ENCODE measurements at places on chromosomes 12 and 14. TPM values are rescaled to one million over a fixed set of nuclear protein-coding genes. Genes with fewer than 3 reads are reported as not detected.

The RAD9B gene
- polyA plus RNA-seq = 1.4 TPM

DNA sequence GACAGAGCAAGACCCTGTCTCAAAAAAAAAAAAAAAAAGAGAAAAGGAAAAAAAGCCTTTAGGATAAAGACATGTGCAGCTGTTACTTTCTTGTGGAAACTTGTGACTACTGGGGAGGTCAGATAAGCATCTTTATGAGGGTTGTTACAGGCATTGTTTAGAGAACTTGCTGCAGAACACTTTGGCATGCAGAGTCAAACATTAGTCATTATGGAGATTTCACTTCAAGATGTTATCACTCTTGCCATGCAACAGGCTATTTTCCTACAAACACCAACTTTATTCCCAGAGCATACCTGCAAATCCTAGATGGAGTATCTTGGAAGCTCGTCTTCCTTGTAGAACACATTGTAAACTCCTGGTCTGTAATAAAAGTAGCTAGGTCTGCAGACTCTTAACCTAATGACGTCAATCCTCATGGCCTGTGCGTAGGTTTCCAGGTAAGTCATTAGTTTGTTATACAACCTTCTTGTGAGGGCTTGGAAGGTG lies 36.3 kb upstream of the WDR89 start:
- peak; percentile 20 for DNase-seq

- no peak for DNase-seq
Measured at GRCh38 chr12:607541-608001, 55.7 kb downstream of the NINJ2 start.

- DNase-seq = no peak
Measured at GRCh38 chr12:121284551-121285390, 11.7 kb downstream of the CAMKK2 start.

- no peak for DNase-seq
Measured at GRCh38 chr12:24795699-24796347, 153.1 kb downstream of the BCAT1 start.

GRCh38 chr12:46546634-46547273 lies 174.2 kb upstream of the SLC38A2 start:
- DNase-seq = no peak

GRCh38 chr12:3137814-3138445 lies 60.8 kb downstream of the TSPAN9 start:
- no peak for DNase-seq

- no peak for DNase-seq
Measured at GRCh38 chr12:68499616-68500015, 111.1 kb upstream of the RAP1B start.

DNA sequence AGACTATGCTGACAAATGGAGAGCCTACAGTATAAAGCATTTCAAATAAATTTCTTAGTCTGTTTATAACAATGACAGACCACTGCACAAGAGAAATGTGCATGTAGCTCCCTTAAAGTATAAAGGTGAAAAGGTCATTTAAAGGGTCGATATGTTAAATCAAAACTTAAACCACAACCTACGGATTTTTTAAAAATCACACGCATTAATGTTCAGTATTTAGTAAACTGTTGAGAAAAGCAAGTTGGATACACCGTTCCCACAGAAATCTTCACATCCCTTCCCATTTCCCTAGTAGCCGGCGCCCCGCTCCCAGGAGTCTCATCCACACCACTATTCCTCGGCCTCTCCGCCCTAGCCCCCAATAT lies 614 bp downstream of the FKBP3 start:
- DNase-seq = no peak

- no peak for DNase-seq
Measured at GRCh38 chr14:23435543-23436326, at the start of gene MYH7. TSS of gene MYH7 (minus strand) at chr14:23435660. CDS start at chr14:23433732, 1,928 bp downstream.

DNA sequence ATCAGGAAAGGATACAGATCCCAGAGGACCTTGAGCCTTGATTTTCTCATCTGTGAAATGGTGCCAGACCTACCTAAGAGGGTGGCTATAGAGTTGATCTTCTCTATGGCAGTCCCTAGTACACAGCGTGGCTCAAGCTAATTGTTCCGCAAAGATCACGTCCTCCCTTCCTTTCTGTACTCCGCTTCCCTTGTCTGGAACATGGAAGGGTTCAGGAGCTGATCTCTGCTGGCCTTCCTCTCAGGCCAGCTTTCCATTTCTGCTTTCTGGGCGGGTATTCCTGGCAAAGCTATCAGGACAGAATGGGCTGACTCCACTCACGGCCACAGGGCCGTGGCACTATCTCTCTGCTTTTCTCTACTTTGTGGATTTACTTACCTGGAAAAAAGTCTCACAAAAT lies 6.5 kb downstream of the CAMKK2 start:
- no peak for DNase-seq

The CMA1 gene
- 0.42 TPM for polyA plus RNA-seq

- DNase-seq = no peak
Measured at GRCh38 chr12:94998326-94998725, 5.2 kb downstream of the NDUFA12 start.

GRCh38 chr14:74918380-74918779 lies 4.7 kb downstream of the RPS6KL1 start:
- DNase-seq = no peak

DNA sequence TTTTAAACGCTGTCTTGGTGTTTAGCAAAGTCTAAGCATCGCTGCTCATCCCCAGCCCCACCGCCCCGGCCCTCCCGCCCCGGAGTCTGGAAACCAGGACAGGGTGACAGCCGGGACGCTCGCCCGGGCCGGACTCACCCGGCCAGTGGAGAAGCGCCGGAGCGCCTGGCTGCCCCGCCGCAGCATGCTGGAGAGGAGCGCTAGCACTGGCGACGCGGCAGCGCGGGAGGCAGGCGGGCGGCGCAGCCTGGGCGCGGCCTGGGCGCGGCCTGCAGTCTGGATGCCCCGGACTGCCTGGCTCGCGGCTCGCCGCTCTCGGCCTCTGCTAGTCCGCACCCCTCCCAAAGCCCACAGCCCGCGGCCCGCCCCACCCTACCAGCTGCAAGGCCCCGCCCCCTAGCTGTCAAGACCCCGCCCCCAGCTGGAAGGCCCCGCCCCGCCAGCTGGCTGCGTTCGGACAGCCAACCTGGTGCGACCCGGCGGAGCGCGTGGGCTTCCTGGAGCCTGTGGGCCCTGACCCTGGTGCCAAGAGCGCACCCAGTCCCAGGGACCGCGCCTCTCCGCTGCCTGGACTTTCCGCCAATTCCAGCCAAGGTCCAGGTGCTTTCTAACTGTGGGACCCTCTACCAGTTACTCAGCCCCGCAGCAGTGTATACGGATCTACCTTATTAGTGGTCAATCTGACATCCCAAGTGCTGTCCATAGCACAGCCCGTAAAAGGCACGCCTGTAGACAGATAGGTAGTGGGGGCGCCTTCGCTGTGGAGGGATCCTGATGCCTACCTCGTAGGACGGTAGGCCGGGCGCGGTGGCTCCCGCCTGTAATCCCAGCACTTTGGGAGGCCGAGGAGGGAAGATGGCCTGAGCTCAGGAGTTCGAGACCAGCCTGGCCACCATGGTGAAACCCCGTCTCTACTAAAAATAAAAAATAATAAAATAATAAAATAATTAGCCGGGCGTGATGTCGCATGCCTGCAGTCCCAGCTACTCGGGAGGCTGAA lies at the start of gene ALDH1L2:
Gene ALDH1L2, minus strand, starts transcription at position 208 of the 1,000 bp plus-strand sequence. Its CDS starts 22 bp downstream, at position 186.
- DNase-seq = no peak

DNA sequence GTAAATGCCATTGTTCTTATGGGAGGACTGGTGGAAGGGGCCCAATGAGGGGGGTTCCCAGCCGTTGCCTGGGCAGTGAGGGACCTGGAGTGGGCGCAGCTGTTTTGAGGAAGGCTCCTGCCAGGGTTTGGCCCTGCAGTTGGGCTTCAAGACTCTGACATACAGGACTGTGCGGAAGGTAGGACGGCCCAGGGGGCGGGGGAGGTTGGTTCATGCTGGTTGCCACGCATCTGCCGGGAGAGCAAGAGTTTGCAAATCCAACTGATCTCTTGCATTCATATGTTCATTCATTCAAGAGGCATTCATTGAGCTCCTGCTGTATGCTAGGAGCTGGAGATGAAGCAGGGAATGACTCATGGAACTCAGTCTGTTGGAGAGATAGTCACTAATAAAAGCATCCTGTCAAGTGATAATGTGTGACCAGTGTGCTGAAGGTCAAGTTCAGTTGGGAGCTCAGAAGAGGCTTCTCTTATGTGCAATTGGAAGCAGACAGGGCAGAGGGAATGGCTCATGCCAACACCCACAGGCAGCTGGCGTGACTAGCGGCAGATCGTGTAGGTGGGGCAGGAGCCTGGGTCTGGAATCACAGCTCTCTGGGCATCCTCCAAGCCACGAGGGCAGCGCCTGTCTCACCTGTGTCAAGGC lies 7.8 kb downstream of the SH2B3 start:
- no peak for DNase-seq

The HOXC9 gene
- polyA plus RNA-seq = 25.2 TPM

Data from left kidney (tissue), 8 donors.